ENCODE measurements at places on chromosomes 6 and 20.

DNA sequence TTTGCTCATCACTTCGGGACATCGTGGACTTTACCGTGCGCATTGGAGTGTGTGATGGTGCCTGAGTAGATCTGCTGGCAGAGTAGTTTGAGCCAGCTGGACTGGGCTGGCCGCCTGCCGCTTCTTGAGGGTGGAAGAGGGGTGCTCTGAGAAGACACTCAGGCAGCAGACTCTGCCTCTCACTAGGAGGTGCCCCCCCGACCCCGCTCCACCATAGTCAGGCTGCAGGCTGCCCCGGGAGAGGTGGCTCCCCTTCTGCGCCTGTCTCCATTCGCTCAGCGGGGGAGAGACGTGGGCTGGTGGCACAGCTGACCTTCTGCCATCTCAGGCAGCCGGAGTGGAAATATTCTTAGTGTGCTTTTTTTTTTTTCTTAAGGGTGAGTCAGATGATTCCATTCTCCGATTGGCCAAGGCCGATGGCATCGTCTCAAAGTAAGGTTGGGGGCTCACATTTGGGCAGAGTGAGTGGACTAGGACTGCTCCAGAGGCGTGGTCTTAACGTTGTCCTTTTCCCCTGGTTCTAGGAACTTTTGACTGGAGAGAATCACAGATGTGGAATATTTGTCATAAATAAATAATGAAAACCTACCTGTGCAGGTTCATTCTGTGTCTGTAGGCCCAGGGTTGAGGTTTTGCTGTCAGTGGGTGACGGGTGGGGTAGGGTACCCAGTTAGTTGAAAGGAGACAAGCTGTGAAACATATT lies 1.2 kb downstream of the RPS21 start:
- DNase-seq = no peak

DNA sequence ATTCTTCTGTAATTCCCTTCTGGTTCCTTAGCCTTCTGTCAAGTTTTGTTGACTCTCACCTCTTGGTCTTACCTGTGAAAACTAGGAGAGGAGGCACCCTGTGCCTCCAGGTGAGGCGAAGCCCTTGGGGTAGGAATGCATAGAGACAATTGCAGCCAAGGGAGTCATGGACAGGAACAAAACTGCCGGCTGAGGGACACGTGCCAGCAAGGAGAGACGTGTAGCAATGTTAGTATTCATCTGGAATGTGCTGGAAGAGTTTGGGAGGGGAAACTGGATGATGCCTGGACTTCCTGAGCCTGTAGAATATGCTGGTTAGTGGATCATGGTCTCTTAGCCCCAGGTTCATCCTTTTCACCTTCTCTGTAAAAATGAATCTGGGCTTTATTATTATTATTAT lies 3.9 kb upstream of the TIAM2 start:
- peak; percentile 52 for DNase-seq

DNA sequence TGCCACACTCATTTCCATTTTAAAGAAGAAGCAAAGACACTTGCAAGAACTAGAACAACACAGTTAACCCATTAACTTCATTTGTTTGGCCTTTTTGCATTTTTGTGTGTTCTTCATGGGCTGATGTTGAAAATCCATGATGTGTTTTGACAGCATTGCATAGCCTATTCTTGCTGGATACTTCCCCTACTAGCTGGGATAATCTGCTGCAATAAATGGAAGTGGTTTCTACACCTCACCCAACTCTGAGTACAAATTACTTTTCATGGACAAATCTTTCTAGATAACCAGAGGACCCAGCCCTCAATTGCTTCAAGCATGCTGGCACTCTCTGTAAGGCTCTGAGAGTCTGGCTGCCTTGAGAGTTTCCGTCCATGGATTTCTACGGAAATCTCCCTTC lies 26.5 kb downstream of the CST9L start:
- DNase-seq = no peak

GRCh38 chr6:49339096-49339495 lies 124.0 kb downstream of the MMUT start:
- no peak for DNase-seq

DNA sequence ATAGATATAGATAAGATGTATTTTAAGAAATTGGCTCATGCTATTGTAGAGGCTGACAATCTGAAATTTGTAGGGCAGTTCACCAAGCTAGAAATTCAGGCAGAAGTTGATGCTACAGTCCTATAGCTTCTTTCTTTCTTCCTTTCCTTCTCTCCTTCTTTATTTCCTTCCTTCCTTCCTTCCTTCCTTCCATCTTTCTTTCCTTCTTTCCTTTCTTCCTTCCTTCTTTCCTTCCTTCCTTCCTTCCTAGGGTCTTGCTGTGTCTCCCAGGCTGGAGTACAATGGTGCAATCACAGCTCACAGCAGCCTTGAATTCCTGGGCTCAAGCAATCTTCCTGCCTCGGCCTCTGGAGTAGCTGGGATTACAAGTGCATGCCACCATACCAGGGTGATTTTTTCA lies 55.3 kb downstream of the TFAP2A start:
- no peak for DNase-seq

DNA sequence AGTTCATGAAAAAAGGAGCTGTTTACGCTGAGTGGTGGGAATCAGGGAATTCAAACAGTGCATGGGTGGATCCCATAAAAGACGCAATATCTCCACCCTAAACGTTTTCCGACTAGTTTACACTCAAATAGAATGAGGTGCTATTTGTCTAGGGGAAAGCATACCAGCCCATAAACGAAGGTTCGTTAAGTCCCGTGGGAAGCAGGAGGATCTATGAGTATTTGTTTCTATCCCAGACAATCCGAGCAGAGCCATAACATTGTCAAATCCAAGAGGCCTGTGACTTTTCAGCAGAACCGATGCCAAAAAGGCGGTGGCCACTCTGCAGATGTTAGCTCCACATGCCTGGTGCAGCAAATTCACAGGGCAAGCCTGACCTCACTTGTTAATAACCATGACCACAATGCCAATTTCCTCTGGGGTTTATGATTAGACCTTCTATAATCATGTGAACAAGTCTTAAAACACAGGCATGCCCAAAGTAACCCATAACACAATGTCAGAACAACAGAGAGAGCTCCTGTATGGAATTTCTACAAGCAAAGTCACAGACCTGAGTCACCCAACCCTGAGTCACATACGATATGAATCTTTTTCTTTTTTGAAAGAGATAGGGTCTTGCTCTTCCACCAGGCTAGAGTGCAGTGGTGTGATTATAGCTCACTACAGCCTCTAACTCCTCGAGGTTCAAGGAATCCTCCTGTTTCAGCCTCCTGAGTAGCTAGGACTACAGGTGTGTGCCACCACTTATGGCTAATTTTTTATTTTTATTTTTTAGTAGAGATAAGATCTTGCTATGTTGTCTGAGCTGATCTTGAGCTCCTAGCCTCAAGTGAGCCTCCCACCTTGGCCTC lies 123.3 kb downstream of the KIF13A start:
- DNase-seq = peak; percentile 65

- DNase-seq = no peak
Measured at GRCh38 chr6:79841577-79842375, 105.6 kb downstream of the ELOVL4 start.

- peak; percentile 97 for DNase-seq
Measured at GRCh38 chr20:23637282-23638221, at the start of gene CST3. CST3 (minus strand) TSS chr20:23637955; CDS start chr20:23637862, 93 bp downstream.

- DNase-seq = no peak
Measured at GRCh38 chr6:211871-212497, 80.3 kb upstream of the DUSP22 start.

- DNase-seq = no peak
Measured at GRCh38 chr6:137845460-137845859, 21.6 kb upstream of the TNFAIP3 start.

DNA sequence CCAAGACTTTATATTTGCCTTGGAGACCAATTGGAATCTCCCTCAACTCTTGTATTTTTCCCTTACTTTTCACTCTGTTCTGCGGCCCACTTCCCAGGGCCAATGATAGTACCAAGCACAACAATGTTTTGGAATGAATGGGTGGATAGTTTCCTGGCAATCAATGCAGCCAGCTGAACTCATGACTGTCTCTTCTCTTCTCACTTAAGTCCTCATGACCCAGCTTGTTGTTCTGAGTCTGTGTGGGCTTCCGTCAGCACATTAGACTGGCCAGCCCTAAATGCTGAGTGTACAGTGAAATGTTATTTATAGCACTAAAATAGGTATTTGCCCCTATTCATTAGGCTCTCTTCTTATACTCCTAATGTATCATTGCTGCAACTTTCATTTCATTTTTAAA lies 5.6 kb upstream of the MBOAT1 start:
- DNase-seq = no peak

- DNase-seq = peak; percentile 45
Measured at GRCh38 chr20:45097485-45098102, 3.3 kb downstream of the KCNS1 start.

DNA sequence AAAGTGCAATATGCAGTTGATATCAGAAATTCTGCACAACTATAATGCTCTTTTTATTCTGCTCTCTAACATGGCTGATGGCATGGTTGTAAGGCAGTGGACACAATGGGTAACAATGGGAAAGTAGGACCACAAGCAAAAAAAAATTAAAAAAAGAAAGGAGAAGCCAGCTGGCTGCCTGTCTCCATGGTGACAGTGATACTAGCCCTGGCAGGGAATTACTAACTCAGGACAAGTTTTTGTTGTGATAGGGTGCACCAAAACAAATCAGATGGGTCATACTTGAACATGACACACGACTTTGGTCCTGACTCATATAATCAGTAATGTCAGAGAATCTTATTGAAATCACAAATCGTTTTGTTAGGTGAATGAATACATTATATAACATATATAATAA lies 169.4 kb downstream of the TRDN start:
- no peak for DNase-seq

GRCh38 chr6:108556250-108556649 lies 4.5 kb upstream of the FOXO3 start:
- DNase-seq = no peak

GRCh38 chr20:47989957-47990356 lies 204.7 kb upstream of the SULF2 start:
- DNase-seq = no peak

- DNase-seq = peak; percentile 78
Measured at GRCh38 chr6:4316867-4317400, 181.6 kb upstream of the ECI2 start.

GRCh38 chr6:50451826-50452400 lies 261.4 kb upstream of the TFAP2D start:
- no peak for DNase-seq

DNA sequence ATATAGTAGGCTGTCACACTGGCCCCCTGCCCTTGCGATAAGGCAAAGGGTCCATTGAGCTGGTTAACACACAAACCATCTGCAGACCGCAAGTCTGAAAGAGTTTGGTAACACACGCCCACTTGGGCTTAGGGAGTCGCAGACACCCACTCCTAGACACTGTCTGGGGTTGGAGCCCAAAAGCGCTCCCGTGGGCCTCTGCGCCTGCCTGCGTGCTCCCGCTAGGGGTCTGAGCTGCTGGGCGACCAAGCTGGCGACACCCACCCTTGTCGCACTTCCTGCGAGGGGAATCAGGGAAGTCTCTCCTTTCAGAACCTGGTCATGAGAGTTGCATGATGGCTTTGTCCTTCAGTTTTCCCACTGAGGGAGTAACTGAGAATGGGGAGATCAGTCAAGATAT lies 653.0 kb downstream of the HTR1B start:
- DNase-seq = no peak

- DNase-seq = no peak
Measured at GRCh38 chr6:123925350-123925749, 121.7 kb downstream of the NKAIN2 start.

DNA sequence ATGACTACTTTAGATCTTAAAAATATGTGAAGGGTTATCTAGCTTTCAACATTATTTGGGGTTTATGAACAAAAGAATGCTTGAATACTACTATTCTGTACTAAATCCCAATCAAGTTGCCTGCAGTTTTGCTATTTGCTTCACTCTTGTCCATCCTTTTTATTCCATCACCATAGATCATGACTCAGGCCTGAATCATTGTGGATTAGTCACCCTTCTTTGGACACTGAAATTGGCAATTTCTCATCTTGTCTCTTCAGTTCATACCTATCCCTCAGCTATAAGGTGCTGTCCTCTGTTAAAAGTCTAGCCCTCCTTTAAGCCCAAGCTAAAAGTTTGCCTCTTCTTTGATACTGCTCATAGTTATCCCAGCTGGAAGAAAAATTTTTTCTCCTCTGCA lies 199.1 kb downstream of the CENPW start:
- DNase-seq = peak; percentile 28

DNA sequence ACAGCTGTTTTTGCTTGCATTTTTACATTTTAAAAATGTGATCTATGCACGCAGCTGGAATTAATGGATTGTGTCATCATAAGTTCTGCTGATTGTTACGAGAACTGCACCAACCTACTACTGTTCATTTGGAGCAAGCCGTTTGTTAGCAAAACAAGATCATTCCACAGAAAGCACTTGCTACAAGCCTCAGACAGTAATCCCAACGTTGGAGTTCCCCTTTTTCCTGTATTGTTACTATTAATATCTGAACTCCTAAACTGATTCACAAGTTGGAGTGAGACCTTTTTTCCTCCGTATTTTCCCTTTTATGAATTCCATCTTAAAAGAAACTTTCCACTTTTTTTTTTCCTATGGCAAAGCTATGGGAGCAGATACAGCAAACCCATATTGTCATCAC lies 3.5 kb downstream of the TENT5A start:
- DNase-seq = no peak

DNA sequence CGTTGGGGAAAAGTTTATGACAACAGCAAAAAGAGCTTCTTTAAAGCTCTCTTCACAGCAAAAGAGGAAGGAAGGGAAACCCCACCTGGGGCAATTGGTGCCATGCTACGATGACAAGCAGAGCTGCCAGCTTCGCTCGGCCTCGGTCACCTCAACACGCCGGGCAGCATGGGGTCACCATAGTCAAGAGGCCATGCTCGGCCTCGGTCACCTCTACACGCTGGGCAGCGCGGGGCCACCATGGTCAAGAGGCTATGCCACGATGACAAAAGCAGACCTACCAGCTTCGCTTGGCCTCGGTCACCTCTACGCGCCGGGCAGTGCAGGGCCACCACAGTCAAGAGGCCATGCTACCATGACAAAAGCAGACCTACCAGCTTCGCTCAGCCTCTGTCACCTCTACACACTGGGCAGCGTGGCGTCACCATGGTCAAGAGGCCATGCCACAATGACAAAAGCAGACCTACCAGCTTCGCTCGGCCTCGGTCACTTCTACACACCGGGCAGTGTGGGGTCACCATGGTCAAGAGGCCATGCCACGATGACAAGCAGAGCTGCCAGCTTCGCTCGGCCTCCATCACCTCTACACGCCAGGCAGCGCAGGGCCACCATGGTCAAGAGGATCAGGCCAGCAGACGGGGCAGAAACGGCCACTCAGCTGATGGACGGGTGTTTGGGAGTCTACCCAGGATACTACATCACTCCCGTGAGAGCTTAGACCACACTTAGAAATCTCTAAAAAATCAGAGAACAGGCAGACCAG lies 12.1 kb downstream of the APMAP start:
- no peak for DNase-seq

- no peak for DNase-seq
Measured at GRCh38 chr20:39751557-39752137, 789.5 kb downstream of the DHX35 start.

All from AG20443 (cell line).